ENCODE measurements at places on chromosomes 3 and 15.
A peak's percentile ranks its signal among the peaks of the same experiment; 100 is the strongest.

DNA sequence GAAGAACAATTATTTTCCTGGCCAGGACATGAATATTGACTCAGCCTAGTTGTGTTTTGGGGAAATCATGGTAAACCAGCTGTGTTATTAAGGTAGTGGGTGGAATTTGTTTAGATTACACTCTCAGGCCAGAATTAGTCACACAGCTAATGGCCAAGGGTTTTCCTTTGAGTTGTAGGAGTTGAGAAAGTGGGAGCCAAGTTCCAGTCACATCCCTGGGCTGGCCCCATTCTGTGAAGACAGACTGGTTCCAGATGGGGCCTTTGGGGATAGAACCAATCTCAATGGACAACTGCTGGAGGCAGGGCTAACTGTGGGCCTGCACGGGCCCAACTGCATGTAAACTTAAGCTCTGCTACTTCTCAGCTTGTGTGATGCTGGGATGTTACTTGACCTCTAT is 1.4 kb upstream of the RASL12 start:
- no peak for DNase-seq

GRCh38 chr3:187098923-187099512 is 40.3 kb downstream of the RPL39L start:
- no peak for DNase-seq

GRCh38 chr3:38823722-38824121 is 7.7 kb upstream of the SCN10A start:
- peak; percentile 54 for DNase-seq

DNA sequence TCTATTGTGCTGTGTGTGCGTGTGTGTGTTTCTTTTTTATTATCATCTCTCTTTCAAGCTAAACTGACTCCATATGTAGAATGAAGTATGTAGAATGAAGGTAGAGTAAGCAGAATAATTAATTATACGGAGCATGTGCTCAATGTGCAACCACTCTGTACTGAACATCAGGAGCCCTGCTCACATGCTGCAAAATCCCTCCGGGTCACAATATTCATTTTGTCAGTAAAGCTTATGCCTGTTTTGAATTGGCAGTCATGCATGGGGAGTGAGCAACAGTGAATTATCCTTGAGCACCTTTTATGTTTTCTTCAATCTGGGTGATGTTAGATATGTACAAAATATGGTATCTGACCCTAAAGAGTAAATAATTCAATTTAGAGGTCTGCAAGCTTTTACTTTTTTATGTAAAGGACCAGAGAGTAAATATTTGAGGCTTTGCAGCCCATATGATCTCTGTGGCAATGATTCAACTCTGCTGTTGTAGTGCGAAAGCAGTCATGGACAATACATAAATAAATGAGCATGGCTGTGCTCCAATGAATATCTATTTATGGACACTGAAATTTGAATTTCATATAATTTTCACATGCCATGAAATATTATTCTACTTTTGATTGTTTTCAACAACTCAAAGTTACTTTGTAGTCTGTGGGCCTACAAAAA is 199.9 kb downstream of the VGLL3 start:
- DNase-seq, result no peak

GRCh38 chr3:15527031-15527459 is 5.5 kb upstream of the COLQ start:
- DNase-seq, result peak; percentile 77

GRCh38 chr3:52939600-52939999 is 42.3 kb upstream of the STIMATE start:
- no peak for DNase-seq

DNA sequence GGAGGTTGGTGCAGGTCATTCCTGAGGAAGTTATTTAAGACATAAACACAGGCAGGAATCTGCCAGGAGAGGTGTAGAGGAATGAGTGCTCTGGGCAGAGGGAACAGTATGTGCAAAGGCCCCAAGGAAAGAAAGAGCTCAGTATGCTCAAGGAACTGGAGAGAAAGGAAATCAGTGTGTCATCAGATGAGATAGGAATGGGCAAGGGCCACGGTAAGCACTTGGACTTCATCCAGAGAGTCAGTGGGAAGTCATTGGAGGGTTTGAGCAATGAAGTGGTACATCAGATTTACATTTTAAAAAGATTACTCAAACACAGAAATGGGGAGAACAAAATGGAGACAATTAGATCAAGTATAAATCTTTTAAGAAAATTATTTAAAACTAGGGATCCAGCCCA is 272.2 kb downstream of the ADAMTSL3 start:
- DNase-seq, result no peak

DNA sequence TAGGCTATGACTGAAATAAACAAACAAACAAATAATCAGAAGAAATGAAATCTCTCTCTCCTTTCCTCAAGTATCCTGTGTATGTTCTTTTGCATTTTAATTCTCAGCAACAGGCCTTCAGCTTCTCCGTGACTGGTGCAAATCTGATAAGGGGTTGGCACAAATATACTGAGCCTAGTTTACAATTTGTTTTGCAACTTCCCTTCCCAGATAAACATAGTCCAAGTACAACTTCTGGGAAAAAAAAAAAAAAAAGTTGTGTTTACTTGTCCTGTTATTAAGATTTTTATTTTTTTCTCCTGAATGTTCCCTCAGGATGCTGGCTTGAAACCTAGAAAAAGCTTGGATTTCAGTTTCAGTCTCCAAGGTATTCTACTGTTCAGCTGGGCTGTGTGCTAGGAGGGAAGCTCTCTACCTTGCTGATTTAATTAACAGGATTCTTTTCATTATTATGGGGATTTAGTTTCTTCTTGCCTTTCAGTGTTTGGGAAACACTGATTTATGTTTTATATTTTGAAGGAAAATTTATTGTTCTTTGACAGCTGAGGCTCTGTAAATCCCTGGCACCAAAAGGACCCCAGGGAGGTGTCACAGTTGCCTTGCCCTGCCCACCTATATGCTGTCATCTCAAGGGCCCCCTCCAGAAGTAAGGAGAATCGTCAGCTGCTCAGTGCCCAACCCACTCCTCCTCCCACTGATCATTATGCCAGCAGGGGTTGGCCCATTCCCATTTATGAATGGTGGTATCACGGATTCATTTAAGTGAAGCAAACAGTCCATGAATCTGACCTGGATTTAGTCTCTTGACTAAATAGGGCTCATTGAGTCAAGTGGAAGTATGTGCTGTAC is 185.2 kb downstream of the MEIS2 start:
- no peak for DNase-seq

DNA sequence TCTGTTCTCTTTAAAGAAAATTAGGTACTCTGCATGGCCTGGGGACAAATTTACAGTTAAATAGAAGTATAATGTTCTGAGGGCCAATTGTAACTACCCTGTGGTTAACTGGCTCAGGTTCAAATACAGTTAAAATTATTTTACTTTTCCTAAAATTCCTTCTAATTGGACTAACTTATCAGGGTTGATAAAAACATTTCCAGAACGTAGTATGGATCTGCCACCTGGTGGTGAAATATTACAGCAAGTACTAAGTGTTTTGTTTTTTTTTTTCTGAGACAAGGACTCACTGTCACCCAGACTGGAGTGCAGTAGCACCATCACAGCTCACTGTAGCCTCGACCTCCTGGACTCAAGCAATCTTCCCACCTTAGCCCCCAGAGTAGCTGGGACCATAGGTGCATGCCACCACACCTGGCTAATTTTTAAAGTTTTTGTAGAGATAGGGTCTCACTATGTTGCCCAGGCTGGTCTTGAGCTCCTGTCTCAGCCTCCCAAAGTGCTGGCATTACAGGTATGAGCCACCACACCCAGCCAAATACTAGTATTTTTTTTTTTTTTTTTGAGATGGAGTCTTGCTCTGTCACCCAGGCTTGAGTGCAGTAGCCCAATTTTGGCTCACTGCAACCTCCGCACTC is 29.2 kb downstream of the NEO1 start:
- DNase-seq, result no peak

DNA sequence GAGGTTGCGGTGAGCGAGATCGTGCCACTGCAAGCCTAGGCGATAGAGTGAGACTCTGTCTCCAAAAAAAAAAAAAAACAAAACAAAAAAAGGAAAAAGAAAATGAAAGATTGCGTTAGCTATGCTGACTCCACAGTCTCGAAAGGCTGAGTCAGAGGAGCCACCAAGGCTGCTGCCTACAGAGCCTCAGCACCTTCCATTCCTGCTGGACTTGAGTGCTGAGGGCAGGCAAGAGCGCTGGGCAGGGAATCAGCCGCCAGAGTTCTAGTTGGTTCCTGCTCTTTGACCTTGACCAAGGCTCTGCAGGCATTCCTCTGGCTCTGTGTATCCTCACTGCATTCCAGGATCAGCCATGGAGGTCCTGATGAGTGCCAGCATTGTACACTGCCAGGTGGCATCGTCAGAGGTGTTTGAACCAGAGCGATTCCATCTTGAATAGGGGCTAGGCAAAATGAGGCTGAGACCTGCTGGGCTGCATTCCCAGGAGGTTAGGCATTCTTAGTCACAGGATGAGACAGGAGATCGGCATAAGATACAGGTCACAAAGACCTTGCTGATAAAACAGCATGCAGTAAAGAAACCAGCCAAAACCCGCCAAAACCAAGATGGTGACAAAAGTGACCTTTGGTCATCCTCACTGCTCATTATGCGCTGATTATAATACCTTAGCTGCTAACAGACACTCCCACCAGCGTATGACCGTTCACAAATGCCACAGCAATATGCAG is 5.9 kb downstream of the MESP2 start:
- DNase-seq, result no peak

DNA sequence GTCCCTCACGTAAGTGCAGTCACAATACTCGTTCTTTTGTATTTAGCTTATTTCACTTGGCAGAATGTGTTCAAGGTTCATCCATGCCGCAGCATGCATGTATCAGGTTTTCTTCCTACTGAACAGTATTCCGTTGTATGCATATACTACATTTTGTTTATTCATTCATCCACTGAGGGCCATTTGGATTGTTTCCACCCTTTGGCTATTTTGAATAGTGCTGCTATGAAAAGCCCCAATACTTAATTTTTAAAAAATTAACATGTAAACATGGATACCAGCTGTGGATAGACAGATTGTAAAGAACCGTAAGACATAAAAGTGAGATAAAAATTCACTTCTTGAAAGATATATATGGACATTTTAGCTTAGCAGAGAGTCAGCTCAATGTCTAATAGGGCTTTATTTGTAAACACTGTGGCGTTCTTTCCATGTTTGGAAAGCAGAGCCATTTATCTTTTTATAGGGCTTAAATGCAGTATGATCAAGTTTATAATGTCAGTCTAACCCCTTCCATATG is 115.9 kb downstream of the VPS8 start:
- DNase-seq, result no peak

DNA sequence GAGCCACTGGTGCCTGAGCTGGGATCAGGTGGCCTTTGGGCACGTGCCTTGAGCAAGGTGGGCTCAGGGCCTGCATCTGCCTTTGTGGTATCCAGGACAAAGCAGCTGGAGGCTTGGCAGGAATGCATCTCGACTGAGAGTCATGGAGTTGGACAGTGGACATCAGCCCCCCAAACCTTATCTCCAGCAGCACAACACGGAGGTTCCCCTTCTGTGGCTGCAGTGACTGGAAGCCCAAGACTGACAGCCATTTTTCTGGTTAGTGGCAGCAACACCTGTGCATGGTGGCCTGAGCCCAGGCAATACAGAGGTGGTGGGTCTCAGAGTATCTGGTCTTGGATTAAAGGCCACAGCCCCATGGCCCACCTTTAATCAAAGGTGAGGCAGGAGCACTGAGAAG is 27.8 kb upstream of the TSEN2 start:
- no peak for DNase-seq

DNA sequence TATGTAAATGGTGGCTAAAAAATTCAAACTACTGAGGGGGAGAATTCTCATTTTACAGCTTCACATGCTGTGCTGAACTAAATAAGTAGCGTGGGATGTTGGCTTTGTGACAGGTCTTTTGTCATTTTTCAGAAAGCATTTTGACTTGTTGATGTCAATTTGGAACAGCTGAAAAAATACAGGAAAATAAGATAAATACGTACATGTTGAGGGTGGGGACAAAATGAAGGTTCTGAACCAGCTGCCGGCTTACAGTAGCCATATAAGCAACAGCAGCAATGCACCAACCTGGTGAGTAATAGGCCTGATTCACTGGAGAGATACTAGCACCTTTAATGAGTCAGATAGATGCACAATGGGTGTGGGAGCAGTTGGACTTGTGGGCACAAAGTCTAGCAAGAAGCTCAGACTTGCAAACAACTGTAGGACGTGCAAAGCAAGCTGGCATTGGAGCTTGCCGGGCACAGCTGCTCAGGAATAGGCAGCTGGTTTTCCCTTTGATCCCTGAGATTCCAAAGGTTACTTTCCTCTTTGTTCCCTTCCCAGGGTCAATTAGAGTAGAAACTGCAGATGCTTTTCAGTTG is 12.9 kb downstream of the B3GNT5 start:
- no peak for DNase-seq

DNA sequence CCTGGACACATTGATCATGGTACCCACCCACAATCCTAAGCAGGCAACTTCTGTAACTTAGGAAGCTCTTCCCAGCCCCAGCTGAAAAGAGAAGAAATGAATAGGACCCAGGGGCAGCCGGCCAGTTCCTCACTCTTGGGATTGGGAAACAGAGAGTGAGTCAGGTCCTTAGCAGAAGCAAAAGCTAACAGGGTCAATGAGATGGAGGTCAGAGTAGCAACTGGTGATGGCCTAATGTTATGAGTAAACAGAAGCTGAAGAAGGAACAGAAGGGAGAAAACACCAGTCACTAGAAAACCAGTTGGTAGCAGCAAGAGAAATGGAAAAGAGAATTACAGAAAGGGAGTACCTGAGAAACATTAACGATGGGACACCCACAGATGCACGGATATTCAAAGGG is 20.0 kb downstream of the RIOX2 start:
- no peak for DNase-seq

GRCh38 chr3:23713641-23714040 is 92.1 kb upstream of the UBE2E1 start:
- DNase-seq, result no peak

- DNase-seq, result no peak
Measured at GRCh38 chr15:74525945-74526344, 15.1 kb upstream of the ARID3B start.

GRCh38 chr3:23105048-23105447 is 98.1 kb upstream of the UBE2E2 start:
- no peak for DNase-seq

DNA sequence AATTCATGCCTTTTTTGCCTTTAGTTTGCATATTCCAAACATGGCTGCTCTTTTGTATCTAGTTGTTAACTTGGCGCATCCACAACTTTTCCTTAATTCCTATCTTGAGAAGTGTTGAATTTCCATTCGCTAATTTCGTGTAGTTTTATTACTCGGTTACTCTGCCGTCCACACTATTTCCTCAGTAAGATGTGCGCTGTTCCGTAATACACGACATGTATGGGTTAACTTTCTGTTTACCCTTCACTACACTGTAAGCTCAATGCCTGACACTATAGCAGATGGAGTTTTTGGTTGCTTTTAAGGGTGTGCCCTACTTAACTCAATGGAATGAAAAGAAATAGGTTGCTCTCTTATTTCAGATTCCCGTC is 724 bp downstream of the RPSA start:
- no peak for DNase-seq

- DNase-seq, result no peak
Measured at GRCh38 chr3:129564981-129565644, 22.1 kb downstream of the H1-8 start.

DNA sequence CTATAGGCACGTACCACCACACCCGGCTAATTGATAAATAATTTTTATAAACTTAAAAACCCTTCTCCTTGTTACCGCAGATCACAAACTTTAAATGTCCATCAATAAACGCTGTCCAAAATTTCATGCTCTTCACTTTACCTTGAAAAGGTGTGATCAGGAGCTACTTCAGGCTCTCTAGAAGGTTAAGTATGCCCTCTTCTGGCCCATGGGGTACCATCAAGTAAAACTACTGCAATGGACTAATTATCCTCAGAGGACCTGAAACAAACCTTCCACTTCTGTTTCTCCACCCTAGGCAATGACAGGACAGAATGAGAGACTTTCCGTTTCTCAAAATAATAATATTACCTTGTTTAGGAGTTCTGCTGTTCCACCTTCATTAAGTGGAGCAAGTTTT is 9.2 kb downstream of the LZTFL1 start:
- no peak for DNase-seq

Data from ecto neural progenitor cell (in vitro differentiated cells).